ENCODE measurements at places on chromosomes 7 and 10.

GRCh38 chr7:104362756-104363155 is 34.4 kb downstream of the LHFPL3 start:
- no peak for DNase-seq

DNA sequence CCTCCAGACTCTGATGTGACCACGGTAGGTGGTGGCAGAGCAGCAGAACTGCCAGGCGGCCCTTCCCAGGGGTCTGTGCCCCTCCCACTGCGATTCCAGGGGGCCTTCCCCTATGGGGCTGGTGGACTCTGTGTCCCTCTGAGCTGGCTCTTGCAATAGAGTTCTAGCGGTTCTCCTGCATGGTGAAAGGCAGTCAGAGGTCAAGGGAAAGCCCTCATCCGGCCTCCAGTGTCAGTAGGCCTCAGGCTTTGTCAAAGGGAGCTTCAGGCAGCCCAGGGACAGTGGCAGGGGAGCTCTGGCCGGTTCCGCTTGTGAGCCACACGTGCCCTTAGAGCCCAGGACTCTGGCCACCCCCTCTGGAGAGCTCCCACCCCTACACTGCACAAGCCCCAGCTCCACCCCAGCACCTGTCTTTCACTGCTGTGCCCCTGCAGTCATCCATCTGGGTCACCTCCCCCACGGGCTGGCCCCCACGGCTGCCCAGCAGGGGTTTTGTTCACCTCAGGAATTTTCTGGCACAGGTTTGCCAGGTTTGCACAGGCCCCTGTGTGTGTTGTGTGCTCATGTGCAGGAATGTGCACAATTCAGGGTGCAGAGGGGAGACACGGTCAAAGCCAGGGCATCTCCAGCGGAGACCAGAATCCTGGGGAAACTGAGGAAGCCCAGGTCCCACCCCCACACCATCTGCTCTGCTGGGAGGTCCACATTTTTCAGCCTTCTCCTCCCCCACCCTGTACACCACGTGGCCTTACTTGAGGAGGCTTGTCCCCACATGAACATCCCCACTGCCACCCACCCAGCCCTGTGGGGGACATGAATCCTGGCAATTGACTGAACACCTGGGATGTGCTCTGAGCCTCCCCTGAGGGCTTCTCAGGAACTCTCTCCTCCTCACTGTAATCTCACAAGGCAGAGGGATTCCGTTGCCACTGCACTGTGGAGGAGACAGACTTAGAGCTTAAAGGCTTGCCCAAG is 23.8 kb downstream of the C10orf105 start:
- DNase-seq: no peak

DNA sequence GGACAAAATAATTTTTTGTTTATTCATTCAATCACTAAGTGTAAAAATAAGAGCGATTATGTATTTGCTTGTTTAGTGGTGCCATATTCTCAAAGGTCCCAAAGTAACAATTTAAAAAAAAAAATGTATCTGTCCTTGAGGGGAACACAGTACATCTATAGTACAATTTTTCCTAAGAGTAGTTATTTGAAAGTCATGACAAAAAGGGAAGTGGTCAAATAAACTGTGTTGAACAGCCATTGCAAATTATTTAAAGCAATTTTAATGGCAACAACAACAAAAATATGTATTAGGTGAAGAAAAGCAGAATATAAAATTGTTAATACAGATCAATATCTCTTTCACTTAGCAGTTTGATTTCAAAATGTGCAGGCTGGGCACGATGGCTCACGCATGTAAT is 943.5 kb downstream of the CNTNAP2 start:
- no peak for DNase-seq

DNA sequence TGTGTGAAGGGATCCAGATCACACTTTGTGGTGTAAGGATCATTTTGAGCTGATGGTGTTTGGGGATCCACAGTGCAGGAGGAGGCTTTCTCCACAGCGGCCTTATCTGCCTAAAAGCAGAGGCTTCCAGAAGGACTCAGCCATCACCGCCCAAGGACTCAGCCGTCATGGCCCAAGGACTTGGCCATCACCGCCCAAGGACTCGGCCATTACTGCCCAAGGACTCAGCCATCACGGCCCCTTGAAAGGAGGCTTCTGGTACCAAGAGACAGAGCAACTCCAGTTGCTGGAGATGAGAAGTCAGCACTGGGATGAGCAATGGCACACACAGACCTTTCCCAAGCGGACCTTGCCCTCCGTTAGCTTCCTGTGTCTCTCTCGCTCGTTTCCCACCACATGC is 6.0 kb upstream of the CFAP46 start:
- DNase-seq: no peak

GRCh38 chr7:23014681-23015080 is 751 bp upstream of the HYCC1 start:
- no peak for DNase-seq

- no peak for DNase-seq
These were observed 1.8 kb upstream of the OPN1SW start for GRCh38 chr7:128777156-128778123.

DNA sequence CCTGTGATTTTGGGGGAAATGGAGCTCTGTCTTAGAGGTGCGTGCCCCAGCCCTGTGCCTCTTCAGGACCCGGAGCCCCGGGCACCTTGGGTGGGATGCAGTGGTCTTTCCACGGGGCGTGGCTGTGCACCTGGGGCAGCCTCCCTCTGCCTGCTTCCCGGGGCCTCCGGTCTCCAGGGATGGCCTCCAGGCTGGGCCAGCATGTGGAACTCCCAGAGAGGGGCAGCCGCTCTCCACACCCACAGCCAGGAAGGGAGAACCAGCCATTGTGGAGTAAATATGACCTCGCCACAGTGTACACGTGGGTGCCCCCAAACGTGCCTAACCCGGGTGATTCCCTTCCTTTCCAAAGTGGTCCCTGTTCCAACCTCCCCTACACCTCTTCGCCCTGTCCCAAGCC is 52.6 kb downstream of the JAKMIP3 start:
- no peak for DNase-seq

GRCh38 chr10:132441818-132442524 is 45.0 kb downstream of the PWWP2B start:
- DNase-seq: no peak

DNA sequence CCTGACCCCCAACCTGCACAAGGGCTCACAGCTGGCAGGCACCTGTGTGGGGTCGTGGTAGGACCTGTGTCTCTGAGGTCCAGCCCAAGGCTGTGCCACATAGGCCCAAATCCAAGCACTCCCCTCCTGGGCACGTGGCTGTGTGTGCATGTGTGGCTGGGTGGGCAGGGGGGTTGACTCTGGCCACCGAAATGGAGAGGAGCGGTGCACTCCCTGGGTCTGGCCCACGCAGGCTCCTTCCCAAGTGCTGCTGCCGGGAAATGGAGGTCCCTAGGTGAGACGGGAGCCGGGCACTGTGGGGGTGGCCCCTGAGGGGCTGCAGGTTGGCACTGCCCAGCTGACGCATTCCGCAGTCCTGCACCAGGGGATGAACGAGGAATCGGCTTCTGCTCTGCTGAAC is 528.1 kb downstream of the DNAJB6 start:
- DNase-seq: no peak

DNA sequence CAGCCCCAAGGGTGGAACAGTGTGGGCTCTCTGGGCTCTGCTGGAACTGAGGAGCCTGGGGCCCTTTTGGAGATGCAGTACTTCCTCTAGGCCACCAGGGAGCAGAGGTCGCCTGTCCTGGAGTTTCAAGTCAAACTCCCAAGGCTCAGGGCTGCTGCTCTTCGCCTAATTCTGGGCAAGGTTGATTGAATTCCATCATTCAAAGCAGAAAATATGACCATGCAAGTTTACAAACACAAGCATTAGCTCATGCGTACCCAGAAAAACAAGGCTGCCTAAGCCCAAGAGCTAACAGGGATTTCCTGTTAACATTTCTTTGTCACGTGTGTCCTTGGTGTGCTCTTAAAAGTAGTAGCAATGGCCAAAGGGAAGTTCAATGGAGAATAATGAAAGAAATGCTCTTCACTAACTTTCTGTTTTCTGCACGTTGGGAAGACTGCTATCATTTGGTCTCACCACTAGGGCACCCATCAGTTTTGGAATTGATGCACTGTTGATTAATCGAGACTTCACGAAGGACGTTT is 20.1 kb downstream of the LDB3 start:
- peak; percentile 20 for DNase-seq

DNA sequence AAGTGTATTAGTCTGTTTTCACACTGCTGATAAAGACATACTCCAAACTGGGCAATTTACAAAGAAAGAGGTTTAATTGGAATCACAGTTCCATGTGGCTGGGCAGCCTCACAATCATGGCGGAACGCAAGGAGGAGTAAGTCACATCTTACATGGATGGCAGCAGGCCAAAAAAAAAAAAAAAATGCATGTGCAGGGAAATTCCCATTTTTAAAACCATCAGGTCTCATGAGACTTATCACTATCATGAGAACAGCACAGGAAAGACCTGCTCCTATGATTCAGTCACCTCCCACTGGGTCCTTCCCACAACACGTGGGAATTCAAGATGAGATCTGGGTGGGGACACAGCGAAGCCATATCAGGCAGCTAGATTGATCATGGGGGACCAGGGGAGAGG is 136.8 kb downstream of the EXOC4 start:
- DNase-seq: no peak

DNA sequence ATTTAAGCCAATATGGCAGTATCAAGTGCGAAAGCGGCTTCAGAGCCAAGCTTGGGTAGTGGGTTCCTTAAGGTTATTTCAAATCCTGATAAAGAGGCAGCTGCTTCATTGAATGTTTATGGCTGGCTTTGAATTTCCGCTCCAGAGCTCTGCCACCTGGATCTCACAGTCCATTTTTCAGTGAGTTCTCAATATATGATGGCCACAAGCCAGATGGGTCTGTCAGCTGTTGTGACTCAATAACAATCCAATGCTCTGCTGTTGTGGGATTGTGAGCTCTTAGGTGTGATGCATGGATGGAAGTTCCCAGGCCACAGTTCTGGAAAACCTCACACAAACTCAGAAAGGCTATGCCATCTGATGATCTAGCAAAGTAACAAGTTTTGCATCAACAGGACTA is 743.8 kb upstream of the LRRN3 start:
- DNase-seq: no peak

DNA sequence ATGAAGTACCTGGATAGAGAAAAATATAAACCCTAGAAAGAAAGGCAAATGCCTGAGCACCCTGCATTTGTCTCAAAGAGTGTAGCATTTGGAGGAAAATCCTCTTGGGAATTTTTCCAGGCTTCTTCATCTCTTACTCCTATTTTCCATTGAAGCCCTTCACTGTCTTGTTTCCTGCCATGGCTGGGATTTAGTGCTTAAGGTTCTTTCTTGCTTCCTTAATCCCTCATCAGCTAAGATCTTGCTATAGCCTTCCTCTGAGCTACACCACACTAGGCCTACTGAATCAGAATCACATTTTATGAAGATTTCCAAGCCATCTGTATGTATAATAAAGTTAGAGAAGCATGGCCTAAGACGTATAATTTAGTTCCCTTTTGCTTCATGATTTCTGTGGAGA is 97.5 kb upstream of the PHYHIPL start:
- DNase-seq: peak; percentile 4

GRCh38 chr10:58508316-58508715 is 4.4 kb upstream of the BICC1 start:
- DNase-seq: peak; percentile 78

DNA sequence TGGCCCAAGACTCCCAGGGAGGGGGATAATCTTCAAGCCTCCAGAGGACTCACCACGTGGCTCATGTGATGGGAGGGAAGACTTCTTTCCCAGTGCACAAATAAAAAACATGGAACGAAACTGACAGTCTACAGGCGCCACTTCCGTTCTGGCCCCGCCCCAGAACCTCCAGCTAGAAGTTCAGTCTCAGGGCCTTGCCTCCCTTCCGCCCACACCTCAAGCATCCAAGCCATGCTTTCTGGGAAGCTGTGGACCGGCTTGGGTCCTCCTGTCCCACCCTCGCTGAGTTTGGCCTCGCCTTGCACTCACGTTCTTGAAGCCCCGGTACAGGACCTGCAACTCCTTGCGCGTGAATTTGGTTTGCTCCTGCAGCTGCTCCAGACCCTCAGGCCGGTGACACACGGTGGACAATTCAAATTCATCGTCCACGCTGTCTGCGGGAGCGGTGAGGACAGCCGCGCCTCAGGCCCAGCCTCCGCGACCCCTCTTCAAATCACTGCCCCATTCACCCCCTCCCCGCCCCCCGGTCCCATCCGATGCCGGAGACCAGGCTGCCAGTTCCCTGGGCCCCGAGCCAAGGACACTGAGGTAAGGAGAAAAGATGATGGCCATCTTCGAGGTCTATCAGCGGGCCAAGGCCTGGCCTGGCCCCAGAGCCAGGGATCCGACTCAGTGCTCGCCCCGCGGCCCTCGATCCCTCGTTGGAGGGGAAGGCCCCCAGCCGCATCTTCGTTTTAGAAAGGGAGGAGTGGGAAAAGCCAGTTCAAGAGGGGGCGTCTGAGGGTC is 10.7 kb upstream of the OGA start:
- no peak for DNase-seq

DNA sequence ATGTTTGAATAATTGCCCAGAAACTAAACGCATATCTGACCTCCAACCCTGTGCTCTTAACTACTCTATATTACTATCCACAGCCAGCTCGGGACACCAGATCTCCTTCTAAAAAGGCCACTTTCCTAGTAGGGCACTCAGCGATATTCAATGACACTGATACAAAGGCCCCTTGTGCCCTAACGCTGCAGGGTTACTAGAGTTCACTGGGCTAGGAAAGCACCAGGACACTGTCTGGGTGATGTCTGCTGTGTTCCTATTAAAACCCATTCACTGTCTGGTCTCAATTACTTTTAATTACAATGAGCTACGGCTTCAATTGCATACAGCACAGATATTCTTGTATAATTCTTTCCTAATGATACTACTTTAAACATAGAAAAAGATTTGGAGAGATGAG is 91.7 kb downstream of the SORCS1 start:
- no peak for DNase-seq

GRCh38 chr10:97078261-97078937 is 107.4 kb downstream of the SLIT1 start:
- DNase-seq: no peak

DNA sequence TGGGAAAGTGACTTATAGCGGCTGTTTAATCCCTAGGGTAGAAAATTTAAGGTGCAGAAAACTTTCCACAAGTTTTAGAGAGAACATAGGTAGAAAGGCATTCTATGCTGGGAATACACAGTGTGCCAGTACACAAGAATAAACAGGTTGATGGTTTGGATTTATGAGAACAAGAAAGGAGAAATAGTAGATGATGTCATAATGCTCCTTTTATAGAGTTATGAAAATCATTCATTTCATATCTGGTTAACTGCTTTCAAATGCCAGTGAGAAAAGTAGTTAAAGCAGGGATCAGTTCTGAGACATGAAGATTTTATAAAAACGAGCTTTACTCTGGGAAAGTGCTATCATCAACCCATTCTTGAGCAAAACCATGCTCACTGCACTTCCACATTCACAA is 311.4 kb downstream of the PARD3 start:
- no peak for DNase-seq

DNA sequence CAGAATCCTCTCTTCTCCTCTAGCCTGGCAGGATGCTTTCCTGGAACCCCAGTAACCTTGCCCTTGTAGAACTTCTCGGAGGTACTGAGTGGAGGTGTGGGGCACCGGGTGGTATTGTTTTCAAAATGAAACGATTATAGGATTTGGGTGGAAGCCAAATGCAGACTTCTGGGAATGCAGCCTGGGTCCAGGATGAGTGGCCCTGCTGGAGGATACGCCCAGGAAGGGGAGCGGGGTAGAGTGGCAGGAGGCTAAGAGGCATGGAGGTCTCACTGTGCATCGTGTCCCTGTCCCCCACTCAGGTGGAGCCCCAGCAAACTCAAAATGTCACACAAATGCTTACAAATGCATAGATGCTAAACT is 109.1 kb upstream of the PPIF start:
- DNase-seq: no peak

Data from HS-5 (cell line).